ENCODE measurements at places on chromosomes 1 and 21. TPM values are rescaled to one million over a fixed set of nuclear protein-coding genes. Genes with fewer than 3 reads are reported as not detected.
A peak's percentile ranks its signal among the peaks of the same experiment; 100 is the strongest.

The CHI3L1 gene
- total RNA-seq: not detected

The RORC gene
- 10.3 TPM for total RNA-seq

The HYI gene
- total RNA-seq: 9.9 TPM

The NT5C1A gene
- total RNA-seq: 0.29 TPM

The PBX1 gene
- 0.74 TPM for total RNA-seq

The GBP5 gene
- total RNA-seq: 209 TPM

The PER3 gene
- total RNA-seq: 1.3 TPM

The CELA2B gene
- total RNA-seq: not detected

The METTL18 gene
- total RNA-seq: 11.7 TPM

The TMEM54 gene
- total RNA-seq: 2.0 TPM

The OR10J1 gene
- total RNA-seq: not detected

The GJA9 gene
- not detected for total RNA-seq

DNA sequence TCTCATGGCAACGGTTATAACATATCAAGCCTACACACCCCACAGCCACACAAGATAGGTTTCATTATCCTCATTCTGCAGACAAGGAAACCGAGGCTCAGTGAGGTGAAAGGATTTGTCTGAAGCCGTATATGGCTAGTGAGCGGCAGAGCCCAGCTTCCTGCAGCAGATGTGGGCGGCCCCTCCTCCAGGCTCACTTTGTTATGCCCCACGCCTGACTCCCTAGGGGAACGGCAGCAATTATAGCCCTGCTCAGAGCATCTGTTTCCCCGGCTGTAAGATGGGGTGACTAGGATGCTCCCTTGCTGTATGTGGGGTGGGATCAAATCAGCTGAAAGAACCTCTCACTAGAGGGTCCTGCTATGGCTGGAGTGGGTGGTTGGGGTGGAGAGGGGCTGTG lies 22.1 kb downstream of the GRHL3 start:
- H3K36me3 ChIP-seq: no peaks in the 10 kb centered on the region
- H3K4me3 ChIP-seq: no peak overlapping the region
- H3K4me1 ChIP-seq: no peaks in the 10 kb centered on the region

DNA sequence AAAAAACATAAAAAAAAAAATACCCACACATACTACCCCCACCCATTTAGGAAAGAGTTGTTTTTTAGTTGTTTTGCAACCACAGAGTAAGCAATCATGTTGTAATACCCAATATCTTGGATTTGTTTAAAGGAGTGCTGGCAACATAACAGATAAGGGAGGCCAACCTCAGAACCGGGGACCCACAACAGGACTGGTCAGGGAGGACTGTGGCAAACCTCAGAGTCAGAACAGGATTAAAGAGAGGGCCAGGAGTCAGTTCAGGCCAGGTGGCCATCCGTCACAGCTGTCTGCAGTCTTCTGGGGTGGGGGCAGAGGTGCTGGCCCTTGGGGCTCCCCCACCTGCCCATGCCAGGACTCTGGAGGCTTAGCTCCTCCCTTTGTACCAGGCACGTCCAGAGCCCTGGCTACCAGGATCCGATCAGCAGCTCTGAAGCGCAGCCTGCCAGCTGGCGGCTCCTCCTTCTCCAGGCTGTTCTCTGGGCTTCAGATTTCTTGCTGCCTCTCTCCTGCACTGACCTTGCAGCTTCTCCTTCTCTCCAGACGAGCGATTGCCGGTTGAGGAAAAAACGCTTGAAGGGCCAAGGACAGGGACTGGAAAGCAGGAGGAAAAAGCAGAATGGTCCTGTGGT lies 7.9 kb downstream of the H6PD start:
- H3K36me3 ChIP-seq: no peaks in the 10 kb centered on the region
- H3K4me3 ChIP-seq: no peak overlapping the region
- no peak overlapping the region for H3K27ac ChIP-seq
- peaks cover 45% of the 10 kb centered on the region for H3K4me1 ChIP-seq

DNA sequence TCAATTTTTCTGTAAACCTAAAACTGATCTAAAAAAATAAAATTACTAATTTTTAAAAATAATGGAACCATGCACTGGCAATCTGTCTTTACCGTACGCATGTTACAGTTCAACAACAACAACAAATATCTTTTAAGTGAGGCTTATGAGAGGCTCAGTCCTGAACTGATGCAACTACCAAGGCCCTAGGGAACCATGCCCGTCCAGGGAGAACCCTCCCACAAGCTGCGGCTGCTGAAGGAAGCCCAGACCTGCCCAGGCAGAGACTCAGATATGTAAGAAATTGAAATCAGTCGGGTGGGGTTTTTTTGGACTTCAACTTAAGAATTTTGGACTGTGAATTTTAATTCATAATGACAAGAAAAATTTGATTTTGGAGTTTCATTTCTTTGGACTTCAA lies 91.1 kb downstream of the NPHP4 start:
- no peaks in the 10 kb centered on the region for H3K4me1 ChIP-seq
- no peak for DNase-seq
- H3K27ac ChIP-seq: no peak overlapping the region
- no peaks in the 10 kb centered on the region for H3K27me3 ChIP-seq
- H3K36me3 ChIP-seq: no peaks in the 10 kb centered on the region
- no peak overlapping the region for H3K4me3 ChIP-seq

GRCh38 chr1:37423810-37424209 lies 50.6 kb upstream of the ZC3H12A start:
- H3K27me3 ChIP-seq: peaks cover 3% of the 10 kb centered on the region
- H3K4me3 ChIP-seq: no peak overlapping the region
- no peaks in the 10 kb centered on the region for H3K4me1 ChIP-seq
- DNase-seq: no peak

GRCh38 chr1:8276173-8276914 lies 41.6 kb upstream of the SLC45A1 start:
- H3K36me3 ChIP-seq: no peaks in the 10 kb centered on the region
- H3K27ac ChIP-seq: no peak overlapping the region
- DNase-seq: no peak
- no peak overlapping the region for H3K4me3 ChIP-seq
- peaks cover 15% of the 10 kb centered on the region for H3K27me3 ChIP-seq

- H3K4me3 ChIP-seq: no peak overlapping the region
- no peak overlapping the region for H3K27ac ChIP-seq
- H3K36me3 ChIP-seq: no peaks in the 10 kb centered on the region
- H3K4me1 ChIP-seq: no peaks in the 10 kb centered on the region
- H3K27me3 ChIP-seq: no peaks in the 10 kb centered on the region
Measured at GRCh38 chr21:39422527-39423241, 22.9 kb downstream of the LCA5L start.

DNA sequence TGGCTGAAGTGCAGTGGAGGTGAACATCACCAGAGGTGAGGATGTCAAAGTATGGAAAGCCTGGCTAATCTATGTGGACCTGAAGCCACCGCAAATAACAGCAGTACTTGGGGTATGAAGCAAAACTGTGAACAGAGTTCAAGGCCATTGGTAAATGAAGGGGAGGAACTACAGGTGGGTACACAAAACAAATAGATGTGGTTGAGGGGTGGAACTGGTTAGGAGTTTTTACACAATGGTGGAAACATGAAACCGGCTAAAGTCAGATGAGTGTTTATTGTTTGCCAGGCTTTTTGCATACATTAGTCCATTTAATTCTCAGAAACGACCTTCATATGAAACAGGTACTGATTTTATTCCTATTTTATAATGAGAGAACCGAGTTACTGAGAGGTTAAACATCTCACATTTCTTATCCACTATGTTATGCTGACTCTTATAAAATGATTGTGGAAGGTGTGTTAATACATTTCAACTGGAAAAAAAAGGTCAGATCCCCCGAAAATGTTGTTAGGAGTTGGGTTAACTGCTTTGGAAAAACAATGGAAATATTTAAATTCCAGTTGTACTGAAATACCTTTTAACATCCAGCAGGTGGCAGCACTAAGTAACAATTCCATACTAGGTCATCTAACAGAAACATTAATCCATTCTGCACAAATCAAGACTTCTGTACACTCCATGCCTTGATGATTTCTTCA lies 44.3 kb upstream of the GTF2B start:
- no peak overlapping the region for H3K27ac ChIP-seq
- no peaks in the 10 kb centered on the region for H3K27me3 ChIP-seq
- no peak overlapping the region for H3K4me3 ChIP-seq
- peaks cover 26% of the 10 kb centered on the region for H3K36me3 ChIP-seq
- peak; percentile 16 for DNase-seq

DNA sequence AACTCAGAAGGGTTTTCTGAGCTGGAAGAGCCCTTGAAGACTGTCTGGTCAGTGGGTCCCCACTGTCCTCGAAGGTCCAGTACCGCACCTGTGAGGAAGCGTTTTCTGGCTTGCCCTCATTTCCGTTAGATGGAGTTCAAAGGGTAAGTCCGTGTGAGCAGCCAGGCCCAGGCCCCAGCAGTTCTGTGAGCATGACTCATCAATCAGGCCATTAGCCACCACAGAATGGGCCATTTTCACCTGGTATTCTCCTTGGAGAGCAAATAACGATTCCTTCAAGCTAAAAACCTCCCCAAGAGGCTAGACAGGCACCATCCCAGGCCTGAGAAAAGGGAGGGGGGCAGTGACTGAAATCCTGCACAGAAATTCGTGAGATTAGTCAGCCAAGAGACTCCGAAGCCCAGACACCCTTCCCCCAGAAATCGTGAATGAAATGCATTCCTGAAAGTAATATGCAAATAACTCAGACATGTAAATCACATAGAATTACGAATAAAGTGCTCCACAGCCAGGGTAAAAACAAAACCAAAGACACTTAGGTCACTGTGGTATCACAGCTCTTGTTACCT lies 66.0 kb downstream of the BCAR3 start:
- H3K27me3 ChIP-seq: peaks cover 36% of the 10 kb centered on the region
- peaks cover 27% of the 10 kb centered on the region for H3K4me1 ChIP-seq
- peak overlapping the region; percentile 25 for H3K27ac ChIP-seq
- H3K4me3 ChIP-seq: peak overlapping the region; percentile 71

GRCh38 chr1:3125546-3126368 lies 56.8 kb downstream of the PRDM16 start:
- H3K36me3 ChIP-seq: no peaks in the 10 kb centered on the region
- H3K27me3 ChIP-seq: no peaks in the 10 kb centered on the region
- H3K4me3 ChIP-seq: no peak overlapping the region
- no peak for DNase-seq

- no peaks in the 10 kb centered on the region for H3K27me3 ChIP-seq
- no peak for DNase-seq
- no peak overlapping the region for H3K27ac ChIP-seq
- no peaks in the 10 kb centered on the region for H3K36me3 ChIP-seq
- no peak overlapping the region for H3K4me3 ChIP-seq
Measured at GRCh38 chr1:196462086-196462485, 146.2 kb downstream of the KCNT2 start.

- DNase-seq: no peak
- H3K27me3 ChIP-seq: no peaks in the 10 kb centered on the region
- H3K4me3 ChIP-seq: no peak overlapping the region
- no peak overlapping the region for H3K27ac ChIP-seq
Measured at GRCh38 chr1:244254467-244254866, 197.2 kb downstream of the ADSS2 start.

DNA sequence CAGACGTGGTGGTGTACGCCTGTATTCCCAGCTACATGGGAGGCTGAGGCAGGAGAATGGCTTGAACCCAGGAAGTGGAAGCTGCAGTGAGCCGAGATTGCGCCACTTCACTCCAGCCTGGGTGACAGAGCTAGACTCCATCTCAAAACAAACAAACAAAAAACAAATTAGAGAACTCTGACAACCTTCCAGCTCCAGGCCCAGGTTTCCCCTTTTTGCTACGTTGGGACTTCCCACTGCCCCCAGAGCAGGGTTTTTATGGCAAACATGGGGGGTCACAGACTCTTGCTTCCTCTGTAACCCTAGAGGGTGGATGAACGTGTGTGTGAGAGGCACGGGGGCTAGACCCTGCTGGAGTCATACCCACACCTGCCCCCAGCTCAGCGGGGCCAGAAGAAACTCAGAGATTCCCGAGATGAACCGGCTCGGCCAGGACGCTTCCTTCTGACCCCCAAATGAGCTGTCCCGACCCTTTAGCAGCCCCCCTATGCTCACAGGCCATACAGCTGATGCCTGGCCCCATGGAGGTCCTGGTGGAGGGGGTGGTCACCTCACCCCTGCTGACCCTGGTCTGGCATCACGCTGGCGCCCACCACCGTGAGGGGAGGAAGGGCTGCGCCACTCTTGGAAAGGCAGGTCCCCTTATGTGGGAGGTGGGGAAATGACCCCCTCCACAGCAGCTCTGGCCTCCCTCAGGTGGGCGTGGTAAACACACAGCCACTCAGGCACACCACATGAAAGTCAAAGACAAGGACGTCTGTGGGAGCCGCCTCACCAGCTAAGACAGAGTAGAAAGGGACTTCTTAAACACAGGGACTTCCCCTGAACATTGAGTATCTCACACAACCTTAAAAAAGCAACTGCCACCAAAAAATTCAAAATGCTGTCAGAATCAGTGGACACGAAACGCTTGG lies 7.1 kb downstream of the GPR157 start:
- peaks cover 37% of the 10 kb centered on the region for H3K4me1 ChIP-seq
- H3K27ac ChIP-seq: peak overlapping the region; percentile 10
- peak; percentile 55 for DNase-seq
- H3K4me3 ChIP-seq: peak overlapping the region; percentile 67
- H3K36me3 ChIP-seq: no peaks in the 10 kb centered on the region

GRCh38 chr21:19900149-19900548 lies 1098.1 kb upstream of the NCAM2 start:
- no peak overlapping the region for H3K4me3 ChIP-seq
- no peaks in the 10 kb centered on the region for H3K27me3 ChIP-seq
- H3K27ac ChIP-seq: no peak overlapping the region
- no peaks in the 10 kb centered on the region for H3K4me1 ChIP-seq
- DNase-seq: no peak

GRCh38 chr1:63466759-63467158 lies 56.3 kb downstream of the ITGB3BP start:
- no peak for DNase-seq
- H3K27ac ChIP-seq: no peak overlapping the region
- H3K36me3 ChIP-seq: peaks cover 24% of the 10 kb centered on the region
- H3K4me3 ChIP-seq: no peak overlapping the region
- H3K27me3 ChIP-seq: no peaks in the 10 kb centered on the region

- no peak overlapping the region for H3K27ac ChIP-seq
- peaks cover 7% of the 10 kb centered on the region for H3K27me3 ChIP-seq
- H3K4me3 ChIP-seq: no peak overlapping the region
- H3K4me1 ChIP-seq: peaks cover 6% of the 10 kb centered on the region
- no peaks in the 10 kb centered on the region for H3K36me3 ChIP-seq
- DNase-seq: no peak
Measured at GRCh38 chr1:20072771-20073170, 2.8 kb downstream of the PLA2G5 start.

- H3K4me1 ChIP-seq: no peaks in the 10 kb centered on the region
- no peaks in the 10 kb centered on the region for H3K36me3 ChIP-seq
- no peak for DNase-seq
- no peaks in the 10 kb centered on the region for H3K27me3 ChIP-seq
Measured at GRCh38 chr21:27776925-27777553, 810.2 kb upstream of the ADAMTS5 start.

- no peak for DNase-seq
- no peaks in the 10 kb centered on the region for H3K36me3 ChIP-seq
- no peaks in the 10 kb centered on the region for H3K4me1 ChIP-seq
- no peak overlapping the region for H3K4me3 ChIP-seq
- no peak overlapping the region for H3K27ac ChIP-seq
Measured at GRCh38 chr1:216368249-216368648, 55.0 kb downstream of the USH2A start.
